Activated CD4-positive, alpha-beta T cell treated with anti-CD3 and anti-CD28 coated beads for 36 hours (primary cell): ENCODE measurements at places on chromosomes 12 and 14. TPM values are rescaled to one million over a fixed set of nuclear protein-coding genes. Genes with fewer than 3 reads are reported as not detected.

ZNF641 gene
- 5.6 TPM for total RNA-seq

DBX2 gene
- total RNA-seq, result not detected

TRIM9 gene
- 2.4 TPM for total RNA-seq

MYH6 gene
- total RNA-seq, result 0.14 TPM

GUCY2C gene
- total RNA-seq, result not detected

- H3K4me3 ChIP-seq, result no peak overlapping the region
- no peak overlapping the region for H3K27ac ChIP-seq
- H3K27me3 ChIP-seq, result no peaks in the 10 kb centered on the region
- no peak for DNase-seq
These were observed 39.8 kb downstream of the NOPCHAP1 start for GRCh38 chr12:105025890-105026289.

GRCh38 chr14:95292660-95293425, 26.9 kb downstream of the CLMN start:
- no peak overlapping the region for H3K4me3 ChIP-seq
- no peak overlapping the region for H3K27ac ChIP-seq
- no peaks in the 10 kb centered on the region for H3K36me3 ChIP-seq
- peaks cover 18% of the 10 kb centered on the region for H3K27me3 ChIP-seq
- no peak for DNase-seq
- no peaks in the 10 kb centered on the region for H3K4me1 ChIP-seq

DNA sequence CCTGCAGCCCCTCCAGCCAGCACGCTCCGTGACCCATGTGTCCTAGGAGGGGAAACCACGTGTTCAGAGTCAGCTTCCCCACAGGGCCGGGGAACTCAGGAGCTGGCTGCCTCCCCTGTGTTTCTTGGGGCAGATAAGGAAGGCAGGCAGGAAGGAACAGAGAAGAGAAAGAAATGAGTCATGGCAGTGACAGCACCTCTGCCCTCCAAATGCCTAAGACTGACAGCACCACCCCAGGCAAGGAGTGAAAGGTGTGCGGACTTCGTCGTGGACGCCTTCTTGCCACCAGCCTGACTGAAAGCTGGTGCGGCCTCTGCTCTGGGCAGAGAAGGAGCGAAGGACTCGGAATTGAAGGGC, 167.0 kb upstream of the FKBP4 start:
- no peak overlapping the region for H3K4me3 ChIP-seq
- H3K27ac ChIP-seq, result peak overlapping the region; percentile 19
- DNase-seq, result peak; percentile 14
- H3K27me3 ChIP-seq, result peaks cover 31% of the 10 kb centered on the region
- H3K4me1 ChIP-seq, result peaks cover 8% of the 10 kb centered on the region

DNA sequence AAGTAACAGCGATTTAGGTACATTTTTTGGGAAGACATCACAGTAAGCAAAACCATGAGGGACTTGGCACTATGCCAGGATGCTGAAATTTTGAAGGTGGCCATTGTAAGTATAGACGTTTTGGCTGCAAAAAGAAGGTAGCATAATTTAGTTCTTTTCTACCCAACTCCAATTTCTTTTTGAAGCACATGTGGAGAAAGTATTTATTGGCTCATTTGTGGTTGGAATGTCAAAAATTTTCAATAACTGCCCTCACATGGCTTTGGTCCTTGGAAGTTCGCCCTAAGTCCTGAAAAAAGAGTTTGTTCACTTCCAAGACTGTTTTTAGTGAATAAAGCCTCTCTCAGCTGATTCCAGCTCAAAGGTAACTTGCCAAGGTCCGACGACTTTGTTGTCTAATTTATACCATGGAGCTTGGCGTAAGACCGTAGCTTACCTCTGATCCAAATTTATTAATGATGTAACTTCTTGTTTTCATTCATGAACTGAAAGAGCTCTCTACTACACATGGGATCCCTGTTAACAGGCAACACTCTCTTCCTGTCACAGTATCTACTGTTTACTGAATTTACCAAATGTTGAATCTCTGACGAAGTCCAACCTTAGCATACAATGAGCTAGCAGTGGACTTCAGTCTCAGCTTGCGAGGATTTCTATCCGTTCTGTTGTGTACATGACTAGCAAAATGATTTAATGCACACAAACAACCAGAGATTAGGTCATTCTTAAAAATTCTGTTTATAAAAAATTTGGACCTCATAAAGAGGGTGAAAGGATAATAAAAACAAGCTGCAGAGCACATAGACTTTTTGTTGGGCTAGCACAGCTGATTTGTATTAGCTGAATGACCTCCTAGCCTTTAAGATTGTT, 49.0 kb downstream of the MSRB3 start:
- H3K27ac ChIP-seq, result no peak overlapping the region
- no peaks in the 10 kb centered on the region for H3K4me1 ChIP-seq
- peaks cover 5% of the 10 kb centered on the region for H3K27me3 ChIP-seq
- no peak for DNase-seq

DNA sequence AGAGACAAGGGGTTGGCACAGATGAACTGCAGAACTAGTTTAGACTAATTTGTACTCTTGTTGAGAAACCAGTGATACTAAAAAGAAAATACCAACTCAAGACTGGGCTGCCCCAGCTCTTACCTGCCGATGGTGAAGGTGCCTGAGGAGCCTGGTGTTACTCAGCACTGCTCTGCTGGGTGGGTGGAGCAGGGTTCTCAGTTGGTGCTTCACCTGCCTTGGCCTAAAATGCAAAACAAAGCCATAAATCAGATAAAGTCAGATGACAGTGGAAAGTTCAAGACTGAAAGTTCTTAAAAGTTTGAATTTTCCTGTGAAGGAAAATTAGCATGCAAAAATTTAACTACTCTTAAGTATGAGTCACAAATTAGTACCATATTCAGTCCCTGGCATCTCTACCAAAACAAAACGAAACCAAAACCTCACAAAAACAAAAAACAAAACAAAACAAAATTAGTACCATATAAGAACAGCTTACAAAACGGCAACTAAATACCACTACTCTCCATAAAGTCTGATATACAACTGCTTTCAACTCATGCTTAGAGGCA, 21.9 kb downstream of the YBX3 start:
- H3K4me1 ChIP-seq, result peaks cover 16% of the 10 kb centered on the region
- H3K27me3 ChIP-seq, result no peaks in the 10 kb centered on the region
- H3K4me3 ChIP-seq, result no peak overlapping the region
- H3K36me3 ChIP-seq, result peaks cover 54% of the 10 kb centered on the region
- peak; percentile 61 for DNase-seq
- peak overlapping the region; percentile 68 for H3K27ac ChIP-seq

DNA sequence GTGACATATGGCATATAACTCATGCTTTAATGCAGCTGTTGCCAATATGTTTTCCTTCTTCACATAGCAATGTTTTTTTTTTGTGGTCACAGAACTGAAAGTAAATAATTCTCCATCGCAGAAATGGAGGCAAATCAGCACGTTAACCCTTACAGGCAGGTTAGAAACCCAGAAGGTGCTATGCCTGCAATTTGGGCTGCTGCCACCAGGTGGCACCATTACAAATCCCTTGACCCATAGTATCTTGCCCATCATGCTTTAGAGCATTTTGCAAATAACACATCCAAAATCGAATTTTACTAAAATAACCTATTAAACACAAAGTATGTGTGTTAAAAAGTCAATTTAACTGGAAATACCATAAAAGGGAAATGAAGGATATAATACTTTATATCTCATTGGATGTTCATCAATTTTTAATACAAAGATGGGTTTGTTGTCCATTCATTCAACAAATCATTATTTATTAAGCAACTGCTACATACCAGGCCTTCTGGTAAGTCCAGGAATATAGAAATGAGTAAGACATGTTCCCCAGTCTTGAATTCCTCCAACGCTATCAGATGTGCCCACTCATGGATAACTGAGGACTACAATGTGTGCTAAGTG, 340.1 kb downstream of the GLT1D1 start:
- no peaks in the 10 kb centered on the region for H3K36me3 ChIP-seq
- H3K4me1 ChIP-seq, result no peaks in the 10 kb centered on the region
- DNase-seq, result peak; percentile 47
- H3K27me3 ChIP-seq, result no peaks in the 10 kb centered on the region

GRCh38 chr14:71666571-71667145, 265.6 kb upstream of the RGS6 start:
- no peak for DNase-seq
- peaks cover 28% of the 10 kb centered on the region for H3K36me3 ChIP-seq
- no peak overlapping the region for H3K27ac ChIP-seq
- no peak overlapping the region for H3K4me3 ChIP-seq
- peaks cover 13% of the 10 kb centered on the region for H3K4me1 ChIP-seq
